ENCODE measurements at places on chromosomes 2 and 18.

GRCh38 chr2:195496991-195497390 is 160.0 kb upstream of the SLC39A10 start:
- no peak for DNase-seq

- no peak for DNase-seq
Observed at GRCh38 chr2:134401789-134402188, 147.9 kb downstream of the MGAT5 start.

GRCh38 chr2:23567161-23567756 is 182.3 kb downstream of the KLHL29 start:
- no peak for DNase-seq

DNA sequence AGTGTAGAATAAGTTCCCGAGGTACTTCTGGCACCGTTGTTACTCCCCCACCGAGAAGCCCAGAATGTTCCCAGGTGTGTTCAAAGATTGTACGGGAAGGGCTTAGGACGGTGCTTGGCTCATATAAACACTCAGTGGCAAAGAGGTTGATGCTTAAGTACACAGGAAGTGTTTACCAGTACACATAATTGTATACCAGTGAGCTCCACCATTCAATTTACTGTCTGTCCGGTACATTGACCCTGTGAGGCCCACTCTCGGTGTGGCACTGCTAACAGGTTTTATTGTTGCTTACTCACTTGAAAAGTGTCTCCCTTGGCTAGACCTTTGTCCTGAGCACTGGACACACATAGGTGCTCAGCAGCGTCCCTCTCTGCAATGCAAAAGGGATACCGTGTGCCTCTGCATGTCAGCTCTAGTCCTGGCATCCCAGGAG is 191.0 kb downstream of the NEDD4L start:
- no peak for DNase-seq

Data from NT2/D1 (cell line).